ENCODE measurements at places on chromosomes 2 and 18.

DNA sequence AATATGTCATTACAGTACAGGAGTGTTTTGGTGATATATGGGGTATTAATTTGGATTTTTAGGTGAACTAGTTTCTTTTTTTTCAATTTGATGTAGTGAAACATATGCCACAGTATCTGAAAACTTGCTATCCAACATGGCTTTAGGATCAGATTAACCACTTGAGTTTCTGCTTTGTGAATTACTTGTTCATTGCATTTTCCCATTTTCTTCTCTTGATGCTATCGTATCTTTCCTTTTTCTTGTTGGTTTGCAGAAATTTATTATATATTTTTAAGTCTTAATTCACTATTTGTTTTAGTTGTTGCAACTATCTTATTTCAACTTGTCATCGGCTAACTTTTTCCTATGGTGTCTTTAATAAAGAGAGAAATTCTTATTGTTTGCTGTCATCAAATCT lies 8.8 kb downstream of the IL36A start:
- no peak overlapping the region for H3K27ac ChIP-seq
- DNase-seq = no peak
- H3K36me3 ChIP-seq = no peaks in the 10 kb centered on the region
- no peaks in the 10 kb centered on the region for H3K4me1 ChIP-seq
- H3K27me3 ChIP-seq = peaks cover 50% of the 10 kb centered on the region

- no peak overlapping the region for H3K4me3 ChIP-seq
- H3K36me3 ChIP-seq = peaks cover 4% of the 10 kb centered on the region
- DNase-seq = no peak
Measured at GRCh38 chr2:197992482-197993133, 188.2 kb downstream of the PLCL1 start.

GRCh38 chr2:126399001-126399400 lies 257.0 kb upstream of the GYPC start:
- peaks cover 4% of the 10 kb centered on the region for H3K27me3 ChIP-seq
- no peak overlapping the region for H3K27ac ChIP-seq

DNA sequence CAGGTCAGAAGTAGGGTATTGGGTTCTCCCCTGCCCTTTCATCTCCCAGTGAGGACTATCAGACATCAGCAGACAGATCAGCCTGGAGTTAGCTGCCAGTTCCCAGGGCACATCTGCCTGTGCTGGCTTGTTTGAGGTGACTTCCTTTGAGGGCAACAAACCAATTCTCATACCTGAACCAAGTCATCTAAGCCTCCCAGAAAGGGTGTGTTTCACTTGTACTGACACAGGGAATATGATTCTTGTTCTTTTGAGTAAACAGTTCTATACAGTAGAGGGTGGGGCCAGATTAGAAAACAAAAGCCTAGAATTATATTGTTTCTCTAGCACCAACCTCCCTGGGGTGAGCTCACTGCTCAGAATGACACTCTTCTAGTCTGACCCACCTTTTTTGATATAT lies 591.9 kb downstream of the SLC4A3 start:
- H3K4me1 ChIP-seq = peaks cover 31% of the 10 kb centered on the region
- no peak for DNase-seq
- no peaks in the 10 kb centered on the region for H3K27me3 ChIP-seq

DNA sequence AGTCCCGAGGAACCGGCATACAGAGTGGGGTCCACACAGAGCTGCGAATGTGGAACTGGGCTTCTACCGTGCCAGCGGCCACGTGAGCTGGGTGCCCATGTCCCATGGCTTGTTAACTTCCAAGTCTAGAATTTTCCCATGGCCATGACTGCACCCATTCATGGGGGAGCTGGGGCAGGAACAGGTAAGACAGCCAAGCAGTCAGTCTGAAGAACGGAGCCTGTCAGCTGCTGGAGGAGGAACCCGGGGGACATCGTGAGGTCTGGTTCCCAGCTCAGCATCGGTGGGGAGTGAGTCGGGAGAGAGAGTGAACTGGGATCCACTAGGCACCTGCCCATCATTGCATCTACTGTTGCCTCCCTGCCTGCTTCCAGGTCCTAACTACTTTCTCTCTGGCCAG lies 86.9 kb downstream of the SH3RF3 start:
- no peak overlapping the region for H3K4me3 ChIP-seq
- H3K36me3 ChIP-seq = no peaks in the 10 kb centered on the region
- DNase-seq = no peak
- no peak overlapping the region for H3K27ac ChIP-seq

GRCh38 chr18:10247021-10247741 lies 207.3 kb upstream of the APCDD1 start:
- H3K27ac ChIP-seq = no peak overlapping the region
- H3K36me3 ChIP-seq = no peaks in the 10 kb centered on the region
- peaks cover 14% of the 10 kb centered on the region for H3K4me1 ChIP-seq
- H3K4me3 ChIP-seq = no peak overlapping the region

DNA sequence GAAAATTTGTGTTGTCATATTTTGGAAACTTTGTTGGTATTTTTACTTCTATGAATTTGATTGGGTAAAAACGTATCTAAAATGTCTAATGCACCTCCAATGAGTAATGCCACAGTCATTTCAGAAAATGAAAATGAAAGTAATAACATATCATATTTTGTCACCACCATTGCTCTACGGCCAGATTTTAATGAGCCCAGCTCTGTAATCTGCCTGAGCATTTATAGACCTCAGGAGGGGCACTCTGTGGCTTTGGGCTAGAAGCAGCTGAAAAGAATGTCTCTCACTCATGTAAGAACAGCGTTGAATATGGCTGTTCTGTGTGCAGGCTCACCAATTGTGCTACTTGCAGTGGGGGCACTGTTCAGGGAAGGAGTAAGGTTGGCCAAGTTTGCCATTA lies 32.7 kb upstream of the ABCA12 start:
- H3K27ac ChIP-seq = no peak overlapping the region
- H3K4me1 ChIP-seq = no peaks in the 10 kb centered on the region
- DNase-seq = no peak
- no peaks in the 10 kb centered on the region for H3K27me3 ChIP-seq

- H3K4me1 ChIP-seq = peaks cover 35% of the 10 kb centered on the region
- H3K27me3 ChIP-seq = no peaks in the 10 kb centered on the region
- peak; percentile 69 for DNase-seq
- H3K4me3 ChIP-seq = peak overlapping the region; percentile 92
Measured at GRCh38 chr2:54457323-54458023, 1.3 kb downstream of the SPTBN1 start.

GRCh38 chr2:160492401-160493226 lies 993 bp downstream of the RBMS1 start:
- H3K4me3 ChIP-seq = peak overlapping the region; percentile 89
- peak; percentile 90 for DNase-seq
- no peaks in the 10 kb centered on the region for H3K27me3 ChIP-seq
- no peaks in the 10 kb centered on the region for H3K36me3 ChIP-seq

DNA sequence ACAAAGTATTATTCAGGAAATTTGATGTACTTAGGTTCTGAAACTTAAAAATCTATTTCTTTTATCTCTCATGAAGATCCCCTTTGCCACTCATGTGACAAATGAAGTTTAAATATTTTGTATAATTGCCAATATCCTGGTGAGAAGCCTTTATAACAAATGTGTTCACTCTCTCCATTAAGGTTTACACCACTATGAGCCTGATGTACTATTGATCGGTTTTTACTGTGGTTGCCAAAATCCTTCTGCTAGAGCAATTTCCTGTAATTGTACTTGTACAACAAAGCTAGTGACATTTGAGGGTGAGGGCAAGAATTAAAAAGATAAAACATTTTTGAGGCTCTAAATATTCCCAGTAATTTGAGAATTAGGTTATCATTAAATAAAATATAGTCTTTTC lies 222.3 kb upstream of the CDH19 start:
- H3K4me1 ChIP-seq = no peaks in the 10 kb centered on the region
- no peaks in the 10 kb centered on the region for H3K36me3 ChIP-seq
- no peak overlapping the region for H3K27ac ChIP-seq
- no peaks in the 10 kb centered on the region for H3K27me3 ChIP-seq
- H3K4me3 ChIP-seq = no peak overlapping the region

GRCh38 chr18:75112186-75113096 lies 96.5 kb downstream of the PTGR3 start:
- H3K4me1 ChIP-seq = peaks cover 3% of the 10 kb centered on the region
- no peaks in the 10 kb centered on the region for H3K36me3 ChIP-seq
- no peak overlapping the region for H3K4me3 ChIP-seq
- H3K27ac ChIP-seq = no peak overlapping the region

GRCh38 chr2:69272803-69273471 lies 114.1 kb downstream of the GFPT1 start:
- DNase-seq = no peak
- H3K4me1 ChIP-seq = no peaks in the 10 kb centered on the region
- no peaks in the 10 kb centered on the region for H3K36me3 ChIP-seq
- H3K27ac ChIP-seq = no peak overlapping the region

- no peaks in the 10 kb centered on the region for H3K36me3 ChIP-seq
- no peak overlapping the region for H3K27ac ChIP-seq
- DNase-seq = no peak
- H3K4me3 ChIP-seq = no peak overlapping the region
- peaks cover 37% of the 10 kb centered on the region for H3K4me1 ChIP-seq
Measured at GRCh38 chr2:62474176-62474575, 31.8 kb downstream of the TMEM17 start.

DNA sequence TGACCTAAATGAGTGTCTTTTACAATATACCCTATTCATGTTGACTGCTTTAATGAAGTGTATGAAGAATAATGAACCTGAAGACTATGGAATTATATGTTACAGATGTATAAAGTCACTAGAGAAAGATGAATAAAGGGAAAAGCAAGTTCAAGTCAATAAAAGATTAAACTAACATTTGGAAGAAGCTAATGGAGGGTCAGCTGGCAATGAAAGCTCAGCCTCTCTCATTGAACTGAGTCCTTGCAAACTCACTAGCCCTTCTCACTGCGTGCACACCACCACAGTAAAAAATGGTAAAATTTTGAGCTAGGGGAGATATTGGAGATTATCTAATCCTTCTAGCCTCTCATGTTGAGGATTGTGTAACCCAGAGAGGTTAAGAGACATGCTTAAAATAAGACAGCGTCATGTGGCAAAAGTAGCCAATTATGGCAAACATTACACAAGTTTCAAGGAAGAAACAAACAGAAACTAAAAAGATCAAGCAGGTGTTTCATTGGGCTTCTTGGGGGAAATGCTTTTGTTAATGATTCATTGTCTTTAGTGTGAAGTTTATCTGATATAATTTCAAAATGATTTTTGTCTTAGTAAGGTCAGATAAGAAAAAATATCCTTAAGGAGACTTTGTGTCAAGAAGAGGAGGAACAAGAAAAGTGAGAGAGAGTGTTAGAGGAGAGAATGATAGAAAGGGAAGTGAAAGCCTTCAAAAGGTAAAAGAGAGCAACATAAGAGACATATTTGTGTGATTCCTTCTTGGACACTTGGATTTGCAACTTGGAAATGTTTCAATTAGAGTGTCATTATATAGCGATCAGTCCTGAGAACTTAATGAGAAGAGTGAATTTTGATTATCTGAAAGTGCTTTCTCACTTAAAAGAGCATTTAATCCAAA lies 893.7 kb upstream of the FAM98A start:
- DNase-seq = no peak
- H3K4me1 ChIP-seq = peaks cover 8% of the 10 kb centered on the region
- no peaks in the 10 kb centered on the region for H3K27me3 ChIP-seq

- DNase-seq = no peak
- no peaks in the 10 kb centered on the region for H3K27me3 ChIP-seq
- no peak overlapping the region for H3K4me3 ChIP-seq
- no peaks in the 10 kb centered on the region for H3K36me3 ChIP-seq
- no peak overlapping the region for H3K27ac ChIP-seq
Measured at GRCh38 chr2:145245268-145245870, 725.5 kb upstream of the ZEB2 start.

GRCh38 chr18:9413576-9413975 lies 61.7 kb upstream of the RALBP1 start:
- DNase-seq = no peak
- no peaks in the 10 kb centered on the region for H3K27me3 ChIP-seq
- H3K27ac ChIP-seq = no peak overlapping the region
- H3K4me1 ChIP-seq = peaks cover 12% of the 10 kb centered on the region

DNA sequence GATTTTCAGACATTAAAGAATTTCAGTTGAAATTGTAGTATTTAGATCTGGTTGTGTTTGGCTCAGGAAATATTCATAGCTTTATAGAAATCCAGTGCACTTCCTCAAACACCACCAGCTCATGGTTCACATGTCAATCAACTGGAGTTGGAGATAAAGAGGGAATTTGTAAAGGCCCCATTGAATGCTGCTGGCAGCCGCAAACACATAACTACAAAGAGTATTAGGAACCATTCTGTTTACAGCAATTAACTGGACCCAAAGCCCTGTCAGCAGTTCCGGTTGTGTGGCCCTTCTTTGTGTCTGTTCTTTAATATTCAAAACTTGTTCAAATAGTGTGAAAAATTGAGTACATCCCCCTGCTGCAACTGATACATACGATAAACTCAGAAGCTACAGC lies 107.4 kb upstream of the LRRTM4 start:
- no peaks in the 10 kb centered on the region for H3K36me3 ChIP-seq
- no peak overlapping the region for H3K27ac ChIP-seq
- H3K4me1 ChIP-seq = peaks cover 13% of the 10 kb centered on the region
- DNase-seq = no peak
- no peak overlapping the region for H3K4me3 ChIP-seq
- H3K27me3 ChIP-seq = no peaks in the 10 kb centered on the region

- H3K27me3 ChIP-seq = no peaks in the 10 kb centered on the region
- no peaks in the 10 kb centered on the region for H3K36me3 ChIP-seq
- peak; percentile 35 for DNase-seq
- no peak overlapping the region for H3K4me3 ChIP-seq
- no peak overlapping the region for H3K27ac ChIP-seq
- H3K4me1 ChIP-seq = peaks cover 13% of the 10 kb centered on the region
Measured at GRCh38 chr2:8487461-8487932, 194.4 kb upstream of the ID2 start.

DNA sequence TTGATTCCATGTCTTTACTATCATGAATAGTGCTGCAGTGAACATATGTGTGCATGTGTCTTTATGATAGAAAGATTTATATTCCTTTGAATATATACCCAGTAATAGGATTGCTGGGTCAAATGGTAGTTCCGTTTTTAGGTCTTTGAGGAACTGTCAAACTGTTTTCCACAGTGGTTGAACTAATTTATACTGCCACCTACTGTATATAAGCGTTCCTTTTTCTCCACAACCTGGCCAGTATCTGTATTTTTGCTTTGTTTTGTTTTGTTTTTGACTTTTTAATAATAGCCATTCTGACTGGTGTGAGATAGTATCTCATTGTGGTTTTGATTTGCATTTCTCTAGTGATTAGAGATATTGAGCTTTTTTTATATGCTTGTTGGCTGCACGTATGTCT lies 641.6 kb downstream of the SUCLG1 start:
- H3K27ac ChIP-seq = no peak overlapping the region
- no peaks in the 10 kb centered on the region for H3K36me3 ChIP-seq
- no peak overlapping the region for H3K4me3 ChIP-seq
- no peaks in the 10 kb centered on the region for H3K27me3 ChIP-seq

- H3K36me3 ChIP-seq = no peaks in the 10 kb centered on the region
- no peak overlapping the region for H3K27ac ChIP-seq
- DNase-seq = no peak
- peaks cover 14% of the 10 kb centered on the region for H3K4me1 ChIP-seq
Measured at GRCh38 chr2:47303341-47304148, 99.4 kb upstream of the MSH2 start.

All from WTC11 (cell line).